ENCODE measurements at places on chromosomes 12 and 14. TPM values are rescaled to one million over a fixed set of nuclear protein-coding genes. Genes with fewer than 3 reads are reported as not detected.

DNA sequence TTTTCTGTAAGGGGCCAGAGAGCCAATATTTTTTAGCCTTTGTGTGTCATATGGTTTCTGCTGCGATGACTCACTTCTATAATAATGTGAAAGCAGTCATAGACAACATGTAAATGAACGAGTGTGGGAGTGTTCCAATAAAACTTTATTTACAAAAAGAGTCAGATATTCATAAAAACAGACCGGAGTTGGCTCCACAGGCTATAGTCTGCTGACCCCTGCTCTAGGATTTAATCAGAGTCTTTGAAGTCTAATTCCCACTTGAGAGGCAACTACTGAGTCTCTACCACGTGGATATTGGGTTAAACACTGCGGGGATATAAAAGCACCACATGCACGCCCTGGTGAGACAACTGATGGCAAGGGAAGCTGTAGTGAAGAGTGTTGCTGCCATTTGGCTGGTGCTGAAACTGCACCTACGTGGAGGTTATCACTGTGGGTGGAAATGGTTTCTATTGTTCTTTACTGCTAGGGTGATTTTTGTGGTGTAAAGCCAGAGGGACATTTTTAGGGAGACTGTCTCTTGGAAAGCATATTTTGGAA is 3.6 kb upstream of the NINJ2 start:
- DNase-seq = no peak

The VDR gene
- total RNA-seq = not detected

The PLEKHD1 gene
- total RNA-seq = 0.14 TPM

The GALNT6 gene
- 0.16 TPM for total RNA-seq

GRCh38 chr14:36646664-36647416 is 14.8 kb upstream of the PAX9 start:
- no peak for DNase-seq

The ARL1 gene
- 53.3 TPM for total RNA-seq

The SLC24A4 gene
- total RNA-seq = 0.26 TPM

DNA sequence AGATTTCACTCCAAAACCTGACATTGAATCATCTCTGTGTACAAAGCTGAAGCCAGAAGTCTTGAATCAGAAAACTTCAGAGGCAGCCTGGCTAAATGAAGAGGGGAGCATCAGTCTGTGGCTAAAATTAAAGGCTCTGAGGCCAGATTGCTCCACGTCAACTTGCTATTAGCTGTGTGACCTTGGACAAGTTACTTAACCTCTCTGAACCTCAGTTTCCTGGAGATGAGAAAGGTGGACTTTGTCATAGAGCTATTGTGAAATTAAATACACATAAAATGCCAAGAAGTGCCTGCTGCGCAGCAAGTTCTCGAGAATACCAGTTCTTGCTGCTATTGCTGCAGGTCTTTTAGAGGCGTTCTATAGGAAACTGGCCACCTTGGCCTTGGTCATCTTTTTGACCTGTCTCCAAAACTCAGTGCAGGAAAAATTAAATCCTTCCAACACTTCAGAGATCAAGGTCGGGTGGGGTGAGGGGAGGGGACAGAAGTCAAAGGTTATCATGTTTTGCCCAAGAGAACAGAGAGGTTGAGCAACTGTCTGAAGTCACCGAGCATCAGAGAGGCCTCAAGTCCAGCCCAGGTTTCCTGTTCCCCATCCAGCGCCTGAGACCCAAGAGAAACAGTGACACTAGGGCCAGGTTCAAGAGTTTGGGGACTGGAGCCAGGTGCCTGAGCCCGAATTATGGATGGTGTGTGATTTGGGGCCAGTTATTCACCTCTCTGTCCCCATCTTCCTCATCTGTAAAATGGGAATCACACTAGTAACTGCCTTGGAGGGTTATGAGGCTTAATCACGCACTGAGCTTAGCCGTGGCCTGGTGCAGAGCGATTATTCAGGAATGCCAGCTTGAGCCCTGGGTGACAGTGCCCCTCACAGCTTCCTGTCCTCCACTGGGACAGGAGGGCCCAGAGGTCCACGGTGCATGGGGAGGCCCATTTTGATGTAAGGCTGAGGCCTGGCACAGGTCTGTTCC is 1.1 kb downstream of the SERPINA1 start:
- no peak for DNase-seq

The MMP17 gene
- 90.9 TPM for total RNA-seq

GRCh38 chr12:1050059-1050707 is 59.2 kb downstream of the ERC1 start:
- DNase-seq = no peak

DNA sequence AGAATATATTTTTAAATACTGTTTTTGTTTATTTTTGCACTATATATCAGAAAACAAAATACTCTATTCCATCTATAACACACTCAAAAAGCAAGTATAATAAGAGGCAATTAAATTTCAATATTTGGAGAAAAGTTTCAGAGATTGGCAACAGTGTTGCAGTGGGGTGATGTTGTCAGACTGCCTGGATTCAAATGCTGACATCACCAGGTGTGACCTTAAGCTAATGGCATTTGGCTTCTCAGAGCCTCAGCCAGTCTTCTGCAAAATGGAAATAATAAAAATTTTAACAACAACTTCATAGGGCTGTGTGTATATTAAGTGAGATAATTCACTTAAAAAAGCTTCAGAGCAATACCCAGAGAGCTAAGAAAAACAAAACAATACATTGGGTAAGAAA is 74.7 kb downstream of the TMTC1 start:
- no peak for DNase-seq

- no peak for DNase-seq
Observed at GRCh38 chr14:23154964-23155587, 28.4 kb downstream of the SLC7A8 start.

The KLC1 gene
- 173 TPM for total RNA-seq

- DNase-seq = no peak
Observed at GRCh38 chr14:79852950-79853744, 358.2 kb downstream of the DIO2 start.

GRCh38 chr12:113238309-113238708 is 17.0 kb downstream of the TPCN1 start:
- no peak for DNase-seq

The SLC35E3 gene
- 16.1 TPM for total RNA-seq

The CARMIL3 gene
- 9.4 TPM for total RNA-seq

GRCh38 chr12:66500841-66501240 is 178.0 kb downstream of the GRIP1 start:
- no peak for DNase-seq

DNA sequence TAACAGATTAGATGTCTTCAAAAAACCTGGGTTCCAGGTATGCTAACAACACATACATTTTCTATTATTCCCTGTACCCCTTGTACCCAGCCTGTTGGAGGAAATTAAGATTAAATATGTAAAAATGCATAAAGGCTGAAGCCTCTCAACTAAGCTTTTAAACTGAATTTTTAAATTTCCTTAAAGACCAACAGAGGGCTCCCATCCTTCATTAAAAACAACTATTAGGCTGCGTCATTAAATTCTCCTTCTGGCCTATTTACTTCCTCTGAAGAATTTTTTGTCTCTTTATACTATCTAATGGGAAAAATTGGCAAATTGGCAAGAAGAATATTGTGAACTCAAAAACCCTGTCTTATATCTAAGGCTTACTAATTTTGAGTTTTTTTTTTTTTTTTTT is 21.8 kb downstream of the SENP1 start:
- no peak for DNase-seq
